ENCODE measurements at places on chromosomes 12 and 14.

DNA sequence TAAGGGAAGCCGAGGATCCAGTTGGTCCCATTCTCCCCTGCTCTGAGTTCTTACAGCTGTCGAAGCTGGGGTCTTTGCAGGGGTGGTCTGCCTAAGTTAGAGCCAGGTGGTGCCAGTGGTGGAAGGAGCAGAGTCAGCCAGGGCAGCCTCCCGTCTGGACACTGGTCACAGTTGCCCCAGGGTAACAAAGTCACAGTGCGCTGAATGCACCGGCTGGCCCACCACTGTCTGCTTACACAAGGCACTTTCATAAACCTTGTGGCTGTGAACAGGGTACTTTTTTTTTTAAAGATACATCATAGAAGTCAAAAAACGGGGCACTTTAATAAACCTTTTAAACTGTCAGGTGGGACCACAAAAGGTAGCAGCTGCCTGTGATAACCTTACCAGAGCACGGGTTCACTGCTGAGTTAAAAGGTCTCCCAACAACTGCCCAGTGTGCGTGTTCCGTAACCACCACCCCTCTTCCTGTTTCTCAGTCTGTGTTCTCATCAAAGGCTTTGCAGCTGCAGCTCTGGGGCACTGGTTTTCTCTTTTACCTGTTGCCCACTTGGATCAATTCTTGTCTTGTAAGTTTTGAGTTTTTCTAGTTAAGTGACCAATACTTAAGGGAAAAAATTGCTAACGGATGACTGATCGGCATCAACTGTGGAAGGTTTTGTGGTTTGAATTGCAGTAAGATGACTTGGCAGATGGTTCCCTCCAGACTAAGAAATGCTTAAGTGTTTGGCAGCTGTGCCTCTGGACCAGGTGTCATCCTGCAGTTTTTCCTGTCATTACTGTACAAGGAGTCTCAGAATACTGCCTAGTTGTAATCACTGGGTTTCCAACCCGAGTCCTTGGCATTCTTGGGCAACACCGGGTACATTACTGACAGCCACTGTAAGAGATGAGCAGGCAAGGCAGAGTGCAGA is 55.9 kb downstream of the DYNC1H1 start:
- no peaks in the 10 kb centered on the region for H3K27me3 ChIP-seq
- no peak for DNase-seq
- H3K27ac ChIP-seq, result no peak overlapping the region
- no peaks in the 10 kb centered on the region for H3K4me1 ChIP-seq
- peaks cover 100% of the 10 kb centered on the region for H3K36me3 ChIP-seq

DNA sequence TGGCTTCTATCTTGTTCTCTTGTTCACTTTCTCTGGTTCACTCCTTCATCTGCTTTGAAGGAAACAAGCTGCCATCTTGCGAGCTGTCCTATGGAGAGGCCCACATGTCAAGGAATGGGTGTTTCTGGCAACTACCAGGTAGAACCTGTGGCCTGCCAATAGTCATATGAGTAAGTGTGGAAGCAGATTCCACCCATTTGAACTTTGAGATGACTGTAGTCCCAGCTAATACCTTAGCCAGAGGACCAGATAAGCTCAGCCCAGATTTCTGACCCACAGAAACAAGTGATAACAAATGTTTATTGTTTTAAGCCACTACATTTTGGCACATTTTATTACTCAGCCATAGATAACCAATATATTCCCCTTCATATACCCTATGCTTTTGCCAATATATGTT is 4.0 kb upstream of the SLC38A2 start:
- H3K4me1 ChIP-seq, result peaks cover 15% of the 10 kb centered on the region
- DNase-seq, result no peak
- no peaks in the 10 kb centered on the region for H3K27me3 ChIP-seq
- H3K27ac ChIP-seq, result no peak overlapping the region

GRCh38 chr12:19755136-19755535 is 315.8 kb downstream of the AEBP2 start:
- no peaks in the 10 kb centered on the region for H3K27me3 ChIP-seq
- H3K36me3 ChIP-seq, result no peaks in the 10 kb centered on the region
- no peak for DNase-seq
- no peaks in the 10 kb centered on the region for H3K4me1 ChIP-seq
- no peak overlapping the region for H3K4me3 ChIP-seq
- H3K27ac ChIP-seq, result no peak overlapping the region

DNA sequence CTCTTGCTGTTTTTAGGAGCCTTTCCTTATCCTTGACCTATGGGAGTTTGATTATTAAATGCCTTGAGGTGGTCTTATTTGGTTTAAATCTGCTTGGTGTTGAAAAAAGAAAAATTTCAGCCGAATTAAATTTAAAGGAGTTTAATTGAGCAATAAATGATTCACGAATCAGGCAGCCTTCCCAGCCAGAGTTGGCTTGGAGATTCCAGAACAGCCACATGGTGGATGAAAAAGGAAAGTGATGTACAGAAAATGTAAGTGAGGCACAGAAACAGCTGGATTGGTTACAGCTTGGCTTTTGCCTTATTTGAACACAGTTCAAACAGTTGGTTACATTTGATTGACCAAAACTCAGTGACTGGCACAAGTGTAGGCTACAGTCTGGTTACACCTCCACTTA is 69.7 kb downstream of the WASHC3 start:
- H3K27me3 ChIP-seq, result no peaks in the 10 kb centered on the region
- no peak overlapping the region for H3K4me3 ChIP-seq
- no peaks in the 10 kb centered on the region for H3K4me1 ChIP-seq
- no peaks in the 10 kb centered on the region for H3K36me3 ChIP-seq
- no peak for DNase-seq

- no peak overlapping the region for H3K4me3 ChIP-seq
- no peak overlapping the region for H3K27ac ChIP-seq
- no peaks in the 10 kb centered on the region for H3K4me1 ChIP-seq
- no peak for DNase-seq
- H3K27me3 ChIP-seq, result no peaks in the 10 kb centered on the region
These were observed 58.1 kb upstream of the NUDT4 start for GRCh38 chr12:93319523-93320050.

DNA sequence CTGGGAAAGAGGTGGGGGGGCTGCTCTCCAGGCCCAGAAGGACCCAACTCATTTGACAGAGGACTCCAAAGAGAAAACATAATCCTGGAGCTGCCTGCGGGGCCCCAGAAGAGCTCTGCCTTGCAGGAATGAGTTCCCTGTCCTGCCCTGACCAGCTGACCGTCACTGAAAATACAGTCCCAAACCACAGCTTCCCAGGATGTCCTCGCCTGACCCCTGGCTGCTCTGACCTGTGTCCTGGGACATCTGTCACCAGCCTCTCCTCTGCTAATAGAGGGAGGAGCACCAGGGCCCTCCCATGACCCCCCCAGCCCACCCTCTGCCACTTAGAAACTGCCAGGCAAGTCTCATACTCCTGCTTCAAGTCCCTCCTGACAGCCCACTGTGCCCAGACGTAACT is 9.8 kb downstream of the FIGNL2 start:
- no peak overlapping the region for H3K27ac ChIP-seq
- H3K36me3 ChIP-seq, result no peaks in the 10 kb centered on the region
- DNase-seq, result no peak
- peaks cover 48% of the 10 kb centered on the region for H3K4me1 ChIP-seq

DNA sequence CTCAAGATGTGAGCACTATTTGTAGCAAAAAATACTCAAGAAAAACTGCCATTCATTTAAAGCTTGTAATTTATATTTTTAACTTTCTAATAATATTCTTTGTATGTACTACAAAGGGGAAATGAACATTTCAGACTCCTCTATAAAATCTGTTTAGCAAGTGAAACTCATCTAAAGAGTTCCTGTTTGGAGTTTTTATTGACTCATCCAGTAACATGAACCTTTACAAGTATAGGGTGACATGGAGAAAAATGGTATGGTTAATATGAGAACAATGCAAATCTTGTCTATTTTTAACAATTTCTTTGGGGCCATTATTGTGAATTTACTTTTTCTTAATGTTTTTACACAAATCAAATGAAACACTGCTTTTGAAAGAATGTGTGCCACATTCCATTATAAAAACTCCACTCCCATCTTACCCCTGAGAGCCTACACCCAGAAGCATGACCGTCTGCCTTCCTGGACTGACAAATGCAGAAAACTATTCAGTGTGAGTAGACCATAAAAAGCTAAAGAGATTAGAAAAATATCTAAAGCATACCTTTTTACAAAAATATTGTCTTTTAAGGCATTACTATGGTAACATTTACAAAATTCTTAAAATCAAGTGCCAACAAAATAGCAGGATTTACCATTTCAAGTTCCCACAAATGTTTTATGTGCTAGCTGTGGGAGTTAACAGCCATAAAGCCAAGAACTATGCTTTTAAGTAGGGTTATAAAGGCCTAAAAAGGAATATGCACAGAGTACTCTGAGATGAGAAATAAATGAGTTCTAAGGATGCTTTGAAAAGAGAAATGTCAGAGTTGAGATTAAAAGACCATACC is 144.0 kb downstream of the ADAMTS20 start:
- H3K4me1 ChIP-seq, result no peaks in the 10 kb centered on the region
- H3K36me3 ChIP-seq, result no peaks in the 10 kb centered on the region
- DNase-seq, result no peak
- no peaks in the 10 kb centered on the region for H3K27me3 ChIP-seq
- no peak overlapping the region for H3K4me3 ChIP-seq

DNA sequence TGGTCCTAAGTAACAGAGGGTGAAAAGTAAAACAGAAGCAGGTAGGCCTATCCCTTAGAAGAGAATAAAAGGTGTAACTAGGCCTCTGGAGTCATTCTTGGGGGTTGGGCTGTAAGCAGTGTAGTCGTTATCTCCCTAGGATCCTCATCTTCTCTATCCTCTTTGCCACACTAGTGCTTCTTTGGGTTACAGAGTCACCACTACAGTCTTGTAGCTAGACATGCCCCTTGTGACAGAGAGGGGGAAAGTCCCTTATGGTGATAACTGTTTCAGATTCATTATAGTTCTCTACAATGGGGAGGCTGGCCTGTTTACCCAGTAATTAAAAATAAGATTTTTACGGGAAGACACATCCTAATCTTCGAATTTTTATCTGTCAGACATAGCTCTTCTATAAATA is 16.4 kb upstream of the SRP54 start:
- no peak overlapping the region for H3K4me3 ChIP-seq
- no peak for DNase-seq
- H3K27ac ChIP-seq, result no peak overlapping the region
- no peaks in the 10 kb centered on the region for H3K27me3 ChIP-seq
- no peaks in the 10 kb centered on the region for H3K4me1 ChIP-seq

- peaks cover 54% of the 10 kb centered on the region for H3K4me1 ChIP-seq
- no peak overlapping the region for H3K27ac ChIP-seq
- H3K4me3 ChIP-seq, result peak overlapping the region; percentile 12
- no peak for DNase-seq
These were observed 6.2 kb downstream of the FOXJ2 start for GRCh38 chr12:8038659-8039114.

DNA sequence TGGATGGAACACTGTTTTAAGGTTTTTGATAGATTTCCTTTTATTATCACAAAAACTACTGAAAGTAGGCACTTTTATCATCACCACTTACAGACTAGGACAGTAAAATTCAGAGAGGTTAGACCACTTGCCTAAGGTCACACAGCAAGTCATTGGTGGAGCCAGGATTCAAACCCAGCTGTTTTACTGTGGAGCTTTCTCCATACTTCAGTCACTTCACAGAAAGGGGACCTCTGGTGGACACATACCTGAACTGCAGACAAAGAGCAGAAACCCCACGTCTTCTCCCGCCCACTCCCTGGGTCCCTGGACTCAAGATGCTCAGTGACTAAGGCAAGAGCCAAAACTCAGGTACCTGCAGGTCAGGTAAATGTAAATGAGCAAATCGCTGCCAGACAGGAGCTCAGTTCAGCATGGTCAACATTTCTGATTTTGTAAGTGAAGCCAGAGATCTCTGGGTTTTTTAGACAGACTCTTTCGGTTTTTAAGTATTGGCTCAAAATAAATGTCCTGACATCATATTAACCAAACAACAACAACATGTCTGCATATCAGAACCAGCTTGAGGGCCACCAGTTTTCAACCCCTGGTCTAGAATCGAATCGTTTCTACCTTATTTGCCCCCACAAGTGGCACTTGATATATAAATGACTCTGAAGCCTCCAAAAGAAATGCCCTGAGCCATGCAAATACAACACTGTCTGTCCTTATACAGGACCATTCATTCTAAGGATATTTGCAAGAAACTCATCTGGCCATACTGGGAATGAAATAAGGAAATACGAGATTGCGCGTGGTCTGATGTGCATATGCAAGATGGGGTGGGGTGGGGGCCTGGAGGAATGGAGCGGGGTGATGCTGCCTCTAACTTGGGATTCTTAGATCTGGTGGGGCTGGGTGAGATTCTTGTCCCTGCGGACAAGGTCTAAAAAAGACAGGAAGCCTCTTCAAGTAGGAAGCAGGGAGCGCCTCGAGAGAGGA is 110.9 kb downstream of the KSR2 start:
- H3K4me1 ChIP-seq, result no peaks in the 10 kb centered on the region
- DNase-seq, result peak; percentile 22
- no peak overlapping the region for H3K27ac ChIP-seq
- no peaks in the 10 kb centered on the region for H3K27me3 ChIP-seq
- H3K36me3 ChIP-seq, result no peaks in the 10 kb centered on the region

DNA sequence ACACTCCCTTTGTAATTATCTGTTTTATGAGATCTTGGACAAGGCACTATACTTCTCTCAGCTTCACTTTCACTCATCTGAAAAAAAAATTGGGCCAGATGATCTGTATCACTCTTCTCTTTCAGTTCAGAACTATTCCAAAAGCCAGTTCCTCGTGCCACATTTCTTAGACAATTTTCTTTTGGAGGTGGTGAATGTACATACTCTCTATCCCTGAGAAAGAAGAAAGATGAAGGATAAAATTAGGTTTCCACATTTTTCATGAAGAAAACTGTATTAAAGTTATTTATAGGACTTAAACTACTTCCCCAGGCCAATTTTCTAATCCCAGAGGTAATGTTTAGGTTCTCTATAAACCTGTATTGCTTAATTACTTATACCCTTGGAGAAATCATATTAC is 171.6 kb downstream of the SLC6A15 start:
- H3K27me3 ChIP-seq, result no peaks in the 10 kb centered on the region
- H3K36me3 ChIP-seq, result no peaks in the 10 kb centered on the region
- DNase-seq, result no peak
- H3K4me3 ChIP-seq, result no peak overlapping the region
- no peaks in the 10 kb centered on the region for H3K4me1 ChIP-seq

DNA sequence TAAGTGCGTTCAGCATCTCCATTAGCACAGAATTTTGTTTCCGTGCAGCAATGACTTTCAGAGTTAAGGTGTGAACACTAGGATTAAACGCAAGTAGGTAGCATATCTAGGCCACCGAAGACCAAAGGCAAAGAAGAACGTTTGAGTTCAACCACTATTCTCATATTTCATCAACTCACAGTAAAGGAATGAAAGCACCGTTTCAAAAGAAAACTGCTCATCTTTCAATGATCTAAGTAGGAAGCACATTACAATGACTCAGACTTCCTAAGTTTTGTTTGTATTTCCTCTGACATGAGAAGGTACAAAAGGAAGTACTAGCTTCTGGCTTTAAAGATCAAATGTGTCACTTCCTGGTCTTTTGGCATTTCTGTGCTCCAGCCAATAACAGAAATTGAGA is 57.6 kb downstream of the ACADS start:
- no peak overlapping the region for H3K4me3 ChIP-seq
- peak overlapping the region; percentile 64 for H3K27ac ChIP-seq
- H3K27me3 ChIP-seq, result no peaks in the 10 kb centered on the region
- peak; percentile 13 for DNase-seq
- H3K36me3 ChIP-seq, result peaks cover 29% of the 10 kb centered on the region

Measured in CD14-positive monocyte (primary cell).